Activated CD8-positive, alpha-beta memory T cell treated with anti-CD3 and anti-CD28 coated beads for 4 hours (primary cell): ENCODE measurements at places on chromosomes 12 and 14.

DNA sequence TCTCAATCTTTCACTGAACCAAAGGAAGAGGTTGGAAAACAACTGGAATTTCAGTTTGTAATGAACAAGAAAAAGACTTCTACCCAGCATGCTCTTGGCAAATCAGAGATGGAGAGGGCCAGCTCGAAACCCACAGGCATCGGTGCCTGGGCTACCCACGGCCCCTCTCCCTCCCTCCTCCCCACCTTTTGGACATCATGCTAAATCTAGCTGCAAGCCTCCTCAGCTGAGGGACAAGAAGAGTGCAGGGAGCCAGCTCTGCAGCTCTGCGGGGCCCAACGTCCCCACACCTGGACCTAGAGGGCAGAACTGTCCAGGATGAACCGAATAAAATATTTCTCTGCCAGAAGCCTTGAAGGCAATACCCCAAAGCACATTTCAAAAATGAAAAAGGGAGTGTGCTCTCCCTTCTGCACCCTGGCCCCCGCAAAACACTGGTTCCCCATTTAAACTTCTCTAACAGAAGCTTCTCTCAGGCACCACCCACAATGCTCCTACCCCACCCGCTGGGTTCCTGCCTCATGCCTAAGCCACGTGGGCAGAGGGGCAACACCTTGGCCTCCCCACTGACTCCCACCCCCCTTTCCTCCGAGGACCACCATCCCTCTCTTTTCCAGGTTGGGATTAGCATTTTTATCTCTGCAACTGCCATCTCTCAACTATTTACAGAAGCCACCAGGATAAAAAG lies 8.2 kb downstream of the CAMKK2 start:
- DNase-seq = no peak

- DNase-seq = no peak
Observed at GRCh38 chr14:93231129-93231979, 24.3 kb downstream of the UBR7 start.

DNA sequence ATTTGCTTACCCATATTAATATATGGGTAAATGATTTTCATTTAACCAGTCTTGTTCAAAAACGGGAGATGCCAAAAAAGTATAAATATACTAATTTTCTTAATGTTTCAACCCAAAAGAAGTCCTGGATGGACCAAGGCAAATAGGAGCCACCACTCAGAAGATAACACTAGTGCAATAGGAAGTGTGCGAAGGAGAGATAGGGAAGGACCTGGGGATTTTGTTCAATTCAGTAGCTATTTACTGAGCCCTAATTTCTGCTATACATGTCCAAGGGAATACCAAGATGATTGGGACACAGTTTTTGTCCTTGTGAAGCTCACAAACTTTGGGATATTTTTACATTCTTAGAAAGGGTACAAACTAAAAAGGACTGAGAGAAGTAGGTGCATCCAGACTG lies 1.5 kb downstream of the CMAS start:
- DNase-seq = no peak

GRCh38 chr12:4421590-4422031 lies 24.0 kb downstream of the FGF6 start:
- DNase-seq = no peak

DNA sequence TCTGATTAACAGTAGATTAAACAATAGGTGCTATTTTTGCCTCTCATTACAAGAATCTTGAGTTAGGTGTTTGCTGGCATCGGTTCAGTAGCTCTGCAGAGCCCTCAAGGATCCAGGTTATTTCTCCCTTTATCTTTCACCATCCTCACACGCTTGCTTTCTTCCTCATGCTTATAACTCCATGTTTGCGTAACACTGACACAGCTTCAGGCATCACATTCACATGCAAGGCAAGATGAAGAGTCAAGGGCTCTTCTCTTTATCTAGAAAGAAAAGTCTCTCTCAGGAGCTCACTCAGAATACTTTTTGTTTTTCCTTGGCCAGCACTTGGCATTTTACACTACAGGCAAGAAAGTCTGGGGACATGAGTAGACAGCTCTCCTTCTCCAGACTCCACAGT lies 24.2 kb upstream of the PTHLH start:
- no peak for DNase-seq

DNA sequence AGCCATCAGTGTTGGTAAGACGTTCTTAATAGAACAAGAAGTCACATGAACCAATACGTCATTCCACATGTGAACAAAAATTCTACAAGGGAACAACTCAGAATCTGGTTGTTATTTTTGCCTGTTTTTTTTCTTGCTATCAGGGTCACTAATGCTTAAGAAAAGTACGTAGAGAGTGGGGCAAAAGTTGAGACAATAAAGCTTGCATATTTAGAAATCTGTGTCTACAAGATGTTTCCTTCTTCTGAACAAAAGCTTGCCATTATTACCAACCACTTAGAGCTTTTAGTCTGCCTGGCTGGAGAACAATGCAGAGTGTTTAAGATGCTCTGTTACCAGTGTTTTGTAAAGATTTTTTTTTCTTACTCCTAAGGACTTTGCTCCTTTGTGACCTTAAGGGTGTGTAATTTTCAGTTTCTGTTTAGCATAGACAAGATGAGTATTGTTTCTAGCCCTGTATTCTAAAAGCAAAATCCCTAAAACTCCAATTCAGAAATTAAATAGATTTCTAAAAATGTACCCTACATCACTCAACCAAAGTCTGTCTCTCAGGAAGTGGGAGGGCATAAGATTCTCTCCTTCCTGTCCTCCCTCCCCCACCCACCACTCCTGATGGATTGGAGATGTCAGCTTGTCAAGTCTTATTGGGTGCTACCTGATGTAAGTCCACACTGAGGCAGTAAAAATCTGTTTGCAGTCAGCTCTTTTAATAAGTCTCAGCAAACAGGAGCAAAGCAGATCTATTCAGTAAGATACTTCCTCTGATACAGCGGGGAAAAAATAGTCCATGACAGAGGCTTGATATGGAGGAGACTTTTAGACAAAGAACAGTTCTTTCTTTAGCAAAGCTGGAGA lies 267.6 kb downstream of the GRIN2B start:
- DNase-seq = no peak

- no peak for DNase-seq
Observed at GRCh38 chr14:92800012-92800411, 5.9 kb downstream of the GOLGA5 start.

DNA sequence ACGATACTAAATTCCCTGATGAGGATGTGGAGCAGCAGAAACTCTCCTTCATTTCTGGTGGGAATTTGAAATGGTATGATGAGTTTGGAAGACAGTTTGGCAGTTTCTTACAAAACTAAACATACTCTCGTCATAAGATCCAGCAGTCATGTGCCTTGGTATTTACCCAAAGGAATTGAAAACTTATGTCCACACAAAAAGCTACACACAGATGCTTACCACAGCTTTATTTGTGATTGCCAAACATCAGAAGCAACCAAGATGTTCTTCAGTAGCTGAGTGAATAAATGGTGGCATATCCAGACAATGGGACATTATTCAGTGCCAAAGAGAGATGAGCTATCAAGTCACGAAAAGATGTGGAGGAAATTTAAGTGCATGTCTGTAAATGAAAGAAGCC lies 10.7 kb upstream of the APOLD1 start:
- no peak for DNase-seq

GRCh38 chr12:2323532-2324255 lies 270.9 kb downstream of the CACNA1C start:
- no peak for DNase-seq
